Activated naive CD4-positive, alpha-beta T cell (primary cell): ENCODE measurements at places on chromosomes 6 and 20.

- no peak for DNase-seq
These were observed 255.7 kb upstream of the THEMIS start for GRCh38 chr6:128156321-128157111.

DNA sequence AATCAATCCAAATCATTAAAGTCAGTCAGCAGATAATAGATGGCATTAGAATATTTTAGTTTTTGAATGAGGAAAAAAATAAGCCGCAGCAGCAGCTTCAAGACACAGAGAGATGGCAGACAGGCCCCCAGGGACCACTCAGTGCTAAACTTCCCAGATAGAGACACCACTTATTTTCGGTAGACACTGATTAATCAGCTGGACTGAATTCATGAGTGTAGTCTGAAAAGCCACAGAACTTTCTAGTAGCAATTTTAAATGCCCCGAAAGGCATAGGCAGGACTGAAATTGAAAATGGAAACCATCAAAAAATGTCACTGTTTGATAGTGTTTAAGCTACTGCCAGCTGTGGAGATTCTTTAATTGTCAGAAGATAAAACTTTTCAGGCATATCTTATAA, 3.1 kb upstream of the CLDN20 start:
- no peak for DNase-seq

DNA sequence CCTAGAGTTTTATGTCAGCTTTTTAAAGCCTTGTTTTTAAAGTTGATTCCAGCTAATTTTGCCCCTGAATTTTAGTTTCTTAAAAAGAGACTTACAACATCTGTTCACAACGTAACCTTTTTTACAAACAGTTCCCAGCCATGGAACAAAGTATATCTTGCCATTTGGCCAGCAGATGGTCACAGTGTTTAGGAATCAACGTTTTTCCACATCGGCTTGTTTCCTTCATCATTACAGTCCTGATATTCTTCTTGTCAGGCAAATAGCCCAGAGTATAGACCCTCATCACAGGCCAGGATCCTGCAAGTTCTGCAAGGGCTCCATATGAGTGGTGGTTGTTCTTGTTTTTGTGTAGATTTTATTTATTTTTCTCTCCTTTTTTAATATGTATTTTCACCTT, 341.7 kb upstream of the HTR1E start:
- no peak for DNase-seq

DNA sequence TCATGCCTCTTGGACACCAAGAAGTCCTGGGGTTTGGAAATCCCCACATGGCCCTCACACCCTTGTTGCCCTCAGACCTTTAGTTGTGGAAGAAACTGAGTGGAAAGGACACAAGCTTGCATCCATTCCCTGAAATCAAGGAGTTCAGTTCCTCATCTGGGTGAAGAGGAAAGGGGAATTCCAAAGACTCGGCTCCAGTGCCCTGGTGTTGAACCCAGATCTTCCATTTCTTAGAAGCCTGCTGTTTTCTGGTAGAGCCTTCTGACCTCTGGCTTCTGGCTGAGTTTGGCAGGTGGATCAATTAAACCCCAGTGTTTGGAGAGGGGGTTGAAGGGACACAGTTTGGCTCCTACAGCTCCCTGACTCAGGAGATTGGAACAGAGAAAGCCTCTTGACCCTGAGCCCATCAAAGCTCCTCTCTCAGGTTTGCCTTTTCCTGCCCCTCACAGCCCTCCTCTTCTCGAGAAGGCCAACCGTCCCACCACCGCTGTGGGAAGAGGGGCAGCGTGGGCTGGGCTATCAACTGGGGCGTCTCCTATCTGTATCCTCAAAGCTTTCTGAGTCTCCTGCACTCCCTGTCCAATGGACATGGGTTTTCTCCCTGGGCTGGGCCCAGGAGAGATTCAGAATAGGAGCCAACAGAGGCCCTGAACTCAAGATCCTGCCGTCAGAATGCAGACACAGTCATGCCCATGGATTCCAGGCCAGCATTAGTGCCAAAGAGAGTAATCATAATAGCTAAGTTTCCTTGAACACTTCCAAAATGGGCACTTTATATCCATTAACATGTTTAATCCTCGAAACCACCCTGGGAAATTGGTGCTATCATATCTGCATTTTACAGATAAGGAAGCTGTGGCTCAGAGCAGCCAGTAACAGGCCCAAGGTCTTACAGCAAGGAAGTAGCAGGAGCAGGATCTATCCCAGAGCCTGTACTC, 146.2 kb downstream of the VEGFA start:
- DNase-seq, result no peak

GRCh38 chr20:33163856-33164762, 3.9 kb upstream of the BPIFA2 start:
- no peak for DNase-seq

DNA sequence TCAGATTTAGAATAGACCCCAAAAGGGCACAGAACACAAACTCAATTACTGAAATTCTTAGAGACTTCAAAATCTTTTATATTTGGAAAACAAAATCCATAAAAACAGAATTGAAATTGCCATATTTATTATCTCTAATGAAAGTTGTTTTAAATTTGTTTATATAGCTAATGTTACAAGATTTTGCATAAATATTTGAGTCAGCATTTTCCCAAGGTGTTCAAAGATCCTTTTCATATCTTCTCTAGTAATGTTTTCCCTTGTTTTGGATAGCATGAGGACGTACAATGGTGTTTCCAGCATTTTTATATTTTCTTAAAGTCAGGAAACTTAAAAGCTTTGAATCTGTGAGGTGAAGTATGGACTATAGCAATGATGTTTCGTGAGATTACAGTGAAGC, 235.2 kb upstream of the EPHA7 start:
- no peak for DNase-seq

GRCh38 chr6:107629548-107630129, 139.7 kb downstream of the SOBP start:
- no peak for DNase-seq

DNA sequence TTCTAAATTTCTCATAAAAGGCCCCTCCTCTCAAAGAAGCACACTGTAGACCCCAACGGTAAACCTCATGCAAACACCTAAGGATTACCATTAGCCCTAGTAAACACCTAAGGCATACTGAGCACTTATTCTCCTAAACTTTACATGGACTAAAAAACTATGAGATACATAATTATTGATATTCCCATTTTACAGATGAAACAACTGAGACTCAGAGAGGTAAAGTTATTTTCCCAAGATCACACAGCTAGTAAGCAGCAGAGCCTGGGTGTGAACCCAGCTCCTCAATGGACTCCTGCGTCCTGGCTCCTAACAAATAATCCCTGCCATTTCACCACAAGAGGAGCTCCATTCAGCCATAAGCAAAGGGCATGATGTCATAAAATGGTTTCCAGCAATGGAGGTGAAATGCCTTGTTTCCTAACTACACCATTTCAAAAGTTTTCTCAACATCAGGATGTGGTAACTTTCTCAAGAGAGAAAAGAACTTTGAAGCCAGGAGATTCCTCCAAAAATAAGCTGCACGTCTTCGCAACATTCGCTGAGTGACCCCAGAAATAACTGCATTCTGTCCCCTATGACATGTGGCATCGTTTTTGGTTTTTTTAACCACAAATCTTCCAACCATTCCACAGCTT, 4.1 kb downstream of the ATP9A start:
- no peak for DNase-seq

DNA sequence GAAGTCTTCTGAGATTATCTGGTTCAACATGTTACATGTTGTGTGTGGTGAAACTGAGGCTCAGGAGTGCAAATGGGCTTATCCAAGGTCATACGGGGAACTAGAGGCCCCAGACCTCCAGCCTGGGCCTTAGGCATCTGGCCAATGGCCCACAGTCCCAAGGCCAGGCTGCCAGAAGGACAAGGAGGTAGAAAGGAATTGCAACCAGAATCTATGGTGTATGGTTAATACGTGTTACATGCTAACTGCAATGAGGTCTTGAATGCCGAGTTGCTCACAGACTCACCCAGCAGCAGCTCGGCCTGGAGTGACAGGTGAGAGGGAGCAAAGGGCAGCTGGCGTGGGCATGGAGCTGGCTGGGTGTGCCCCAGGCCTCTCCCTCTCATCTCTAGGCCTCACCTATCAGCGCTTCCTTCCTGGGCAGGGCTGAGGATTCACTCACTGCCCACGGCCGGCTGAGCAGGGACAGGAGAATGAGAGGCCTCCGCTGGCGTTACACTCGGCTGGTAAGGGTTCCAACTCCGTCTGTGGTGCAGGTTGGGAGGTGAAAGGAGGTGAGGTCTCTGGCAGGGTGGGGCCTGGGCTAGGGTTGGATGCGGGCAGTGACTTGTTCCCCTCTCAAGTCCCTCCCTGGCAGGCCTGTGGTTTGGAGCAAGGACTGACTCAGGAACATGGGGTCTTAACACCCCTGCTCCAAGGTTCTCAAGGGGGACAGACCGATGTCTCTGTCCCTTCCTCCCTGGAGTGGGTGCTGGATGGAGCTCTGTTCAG, at the start of gene TLDC2:
TSS of gene TLDC2 (plus strand) at position 437 of the 771 bp plus-strand sequence. CDS start at position 474, 37 bp downstream.
- no peak for DNase-seq

DNA sequence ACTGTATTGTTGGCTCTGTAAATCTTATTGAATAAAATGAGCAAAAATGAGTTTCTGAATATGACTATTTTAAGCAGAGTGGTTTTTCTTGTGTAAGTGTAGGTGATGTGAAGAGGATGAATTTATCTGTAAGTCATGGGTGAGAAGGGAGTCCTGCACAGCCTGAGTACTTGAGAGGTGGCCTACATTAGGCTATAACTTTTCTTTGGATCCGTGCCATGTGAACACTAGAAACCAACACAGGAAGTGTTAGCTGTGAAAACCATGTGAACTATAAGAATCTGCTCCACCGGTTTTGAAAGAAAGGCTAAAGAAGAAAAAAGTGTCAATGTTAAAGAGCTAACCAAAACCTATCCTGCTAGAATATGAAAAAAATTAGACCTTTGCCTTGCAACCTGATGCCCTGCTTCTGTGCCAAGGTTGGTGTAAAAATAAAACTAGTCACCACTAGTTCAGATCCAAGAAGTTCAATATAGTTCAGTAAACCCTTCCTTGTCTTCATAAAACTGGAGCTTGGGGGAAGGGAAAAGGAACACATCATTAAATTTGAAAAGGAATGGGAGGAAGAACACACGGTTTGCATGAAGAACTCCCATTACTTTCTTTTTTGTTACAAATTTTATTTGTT, 21.3 kb downstream of the PLCB1 start:
- no peak for DNase-seq

GRCh38 chr6:40972190-40972589, 66.8 kb downstream of the UNC5CL start:
- no peak for DNase-seq

GRCh38 chr20:57319584-57319983, 10.0 kb upstream of the SPO11 start:
- DNase-seq, result no peak

- DNase-seq, result no peak
These were observed 672 bp downstream of the CARMIL1 start for GRCh38 chr6:25279748-25280343.

GRCh38 chr6:133407320-133408100, 166.4 kb downstream of the EYA4 start:
- no peak for DNase-seq

DNA sequence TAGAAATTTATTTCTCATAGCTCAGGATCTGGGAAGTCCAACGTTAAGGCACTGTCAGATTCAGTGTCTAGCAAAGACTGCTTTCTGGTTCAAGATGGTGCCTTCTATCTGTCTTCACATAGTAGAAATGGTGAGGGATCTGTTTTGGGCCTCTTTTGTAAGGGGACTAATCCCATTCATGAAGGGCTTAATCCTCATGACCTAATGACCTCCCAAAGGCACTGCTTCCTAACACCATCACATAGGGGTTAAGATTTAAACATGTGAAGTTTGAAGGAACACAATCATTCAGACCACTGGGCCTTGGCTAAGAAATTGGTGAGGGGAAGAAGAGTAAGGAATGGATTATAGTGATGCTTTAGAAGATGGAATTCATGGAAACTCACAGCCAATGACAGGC, 237.6 kb downstream of the PACRG start:
- no peak for DNase-seq

- no peak for DNase-seq
These were observed 118.9 kb downstream of the QKI start for GRCh38 chr6:163533443-163533842.

DNA sequence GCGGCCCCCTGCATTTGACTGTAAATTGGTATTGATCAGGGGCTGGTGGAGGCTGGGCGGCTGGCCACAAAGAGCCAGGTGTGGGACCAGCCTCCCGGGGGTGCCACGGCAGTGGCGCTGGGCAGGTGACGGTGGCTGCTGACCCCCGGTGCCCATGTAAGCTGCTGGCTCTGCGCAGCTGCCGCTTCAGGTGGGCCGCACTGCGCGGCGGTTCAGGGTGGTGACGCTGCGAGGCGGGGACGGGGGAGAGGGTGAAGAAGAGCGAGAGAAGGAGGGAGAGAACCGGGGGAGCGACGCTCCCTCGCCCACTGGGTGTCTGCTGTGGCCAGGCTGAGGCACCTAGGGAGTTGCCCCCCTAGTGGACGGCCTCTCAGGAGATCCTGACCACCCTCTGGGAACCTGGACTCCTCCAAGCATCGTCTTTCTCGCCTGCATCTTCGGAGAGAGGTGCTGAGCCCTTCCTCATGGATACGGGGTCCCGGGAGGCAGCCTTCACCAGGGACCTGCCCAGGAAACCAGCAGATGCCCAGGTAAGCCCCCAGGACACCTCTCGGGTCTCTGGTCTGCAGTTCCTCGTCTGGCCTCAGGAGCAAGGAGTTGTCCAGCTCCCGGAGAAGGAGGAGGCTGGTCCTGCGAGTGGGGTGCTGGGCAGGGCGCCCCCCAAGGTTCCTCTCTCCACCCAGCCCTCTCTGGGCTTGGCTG, 77.5 kb upstream of the GATA5 start:
- DNase-seq, result no peak

DNA sequence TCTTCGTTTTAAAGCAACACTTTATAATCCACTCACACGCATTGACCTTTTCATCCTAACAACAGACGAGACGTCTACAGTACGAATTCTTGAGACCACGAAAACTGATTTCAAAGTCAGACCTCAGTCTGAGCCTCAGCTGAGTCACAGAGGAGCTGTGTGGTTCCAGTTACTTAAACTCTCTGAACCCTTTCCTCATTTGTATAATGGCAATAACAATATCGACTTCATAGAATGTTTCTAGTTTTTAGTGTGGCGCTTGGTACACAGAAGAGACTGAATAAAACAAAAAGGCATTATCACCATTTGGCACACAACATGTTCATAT, 236.9 kb downstream of the ATXN1 start:
- no peak for DNase-seq
